ENCODE measurements at places on chromosomes 11 and 22.

DNA sequence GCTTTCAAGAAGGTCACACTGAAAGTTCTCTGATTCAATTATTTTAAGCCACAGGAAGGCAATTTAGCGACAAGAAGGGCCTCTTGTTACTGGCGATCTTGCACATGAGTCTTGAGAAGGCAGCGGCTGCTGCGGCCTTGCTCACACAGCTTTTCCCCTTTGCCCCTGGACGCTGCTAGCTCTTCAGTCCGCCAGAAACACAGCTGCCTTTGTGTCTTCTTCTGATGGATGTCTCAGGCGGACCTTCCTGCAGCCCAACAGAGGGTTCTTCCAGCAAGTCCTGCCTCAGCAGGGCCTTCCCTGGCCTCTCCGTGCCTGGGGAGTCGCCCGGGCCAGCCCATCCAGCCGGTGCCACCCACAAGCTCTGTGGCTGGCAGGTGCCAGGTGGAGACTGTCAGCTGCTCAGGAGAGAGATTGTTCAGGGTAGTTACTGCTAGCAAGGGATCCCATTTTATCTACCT, 59.4 kb downstream of the PKNOX2 start:
- DNase-seq: no peak

DNA sequence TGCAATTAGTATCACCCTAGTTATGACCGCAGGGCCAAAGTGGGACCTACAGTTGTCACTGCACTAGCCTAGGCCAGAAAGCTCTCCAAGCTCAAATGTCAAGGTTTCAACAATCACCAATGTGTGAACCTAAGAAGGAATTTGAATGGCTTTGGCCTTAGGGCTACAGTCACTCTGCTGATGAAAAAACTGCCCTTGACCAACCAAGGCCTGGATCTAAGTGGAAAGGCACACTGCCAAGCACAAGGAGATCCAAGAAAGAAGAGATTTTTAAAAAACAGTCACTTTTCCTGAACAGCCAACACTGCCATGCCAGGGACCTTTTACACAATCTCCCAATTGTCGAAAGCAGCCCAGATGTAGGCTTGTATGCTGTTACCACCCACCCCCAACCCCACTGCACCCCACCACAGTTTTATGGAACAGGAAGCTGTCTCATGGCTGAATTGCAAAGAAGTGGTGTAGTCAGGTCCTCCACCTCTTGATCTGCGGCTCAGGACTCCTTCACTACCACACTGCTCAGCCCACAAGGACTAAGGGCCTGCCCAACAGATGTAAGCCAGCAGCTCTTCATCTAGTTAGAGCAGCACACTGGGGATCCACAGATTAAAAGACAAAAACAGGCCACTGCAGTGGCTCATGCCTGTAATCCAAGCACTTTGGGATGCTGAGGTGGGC, 32.9 kb downstream of the SMCO4 start:
- DNase-seq: no peak

DNA sequence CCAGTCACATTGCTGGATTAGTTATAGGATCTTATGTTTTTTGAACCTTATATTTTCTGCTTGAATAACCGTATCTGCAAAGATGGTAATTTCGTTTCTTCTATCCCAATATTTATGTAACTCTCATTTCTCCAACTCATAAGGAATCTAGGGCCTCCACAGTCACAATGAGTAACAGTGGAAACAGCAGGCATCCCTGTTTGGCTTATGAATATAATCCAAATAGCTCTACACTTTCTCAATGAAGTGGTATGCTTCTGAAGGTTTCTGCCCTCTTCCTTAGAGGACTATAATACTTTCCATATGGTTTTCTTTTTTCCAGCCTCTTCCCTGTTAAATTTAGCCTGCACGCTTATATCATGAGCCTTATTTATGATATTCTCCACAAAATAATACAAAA, 16.5 kb downstream of the ATP6V1E1 start:
- no peak for DNase-seq

- no peak for DNase-seq
Observed at GRCh38 chr22:27250418-27250817, 551.1 kb downstream of the MN1 start.

GRCh38 chr22:24001314-24001713, 3.9 kb downstream of the GSTT4 start:
- DNase-seq: no peak

- DNase-seq: peak; percentile 47
Observed at GRCh38 chr11:12123273-12123672, 12.9 kb downstream of the MICAL2 start.

- DNase-seq: no peak
Observed at GRCh38 chr11:69667619-69668604, 7.2 kb downstream of the LTO1 start.

DNA sequence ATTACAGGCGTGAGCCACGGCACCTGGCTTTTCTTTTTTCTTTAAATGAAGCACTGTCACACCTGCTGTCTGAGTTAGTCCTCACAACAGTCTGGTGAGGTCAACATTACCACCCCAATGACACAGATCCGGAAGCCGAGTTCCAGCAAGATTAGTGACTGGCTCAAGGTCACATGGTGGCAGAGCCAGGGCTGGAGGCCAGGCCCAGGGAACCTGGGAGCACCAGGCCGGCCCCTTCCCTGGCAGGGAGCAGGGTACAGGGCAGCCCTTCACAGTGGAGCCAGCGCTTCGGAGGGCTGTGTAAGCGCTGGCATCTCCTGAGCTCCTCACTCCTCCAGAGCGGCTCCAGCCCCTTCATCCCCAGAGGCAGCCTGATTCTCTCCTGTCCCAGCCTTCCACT, 118.7 kb downstream of the ST3GAL4 start:
- no peak for DNase-seq

Data from GM04504 (cell line).